Stimulated activated CD4-positive, alpha-beta T cell treated with anti-CD3 and anti-CD28 coated beads, TNF-alpha, amount 100 ng/mL, for 1 hour (primary cell): ENCODE measurements at places on chromosomes 6 and 20.

DNA sequence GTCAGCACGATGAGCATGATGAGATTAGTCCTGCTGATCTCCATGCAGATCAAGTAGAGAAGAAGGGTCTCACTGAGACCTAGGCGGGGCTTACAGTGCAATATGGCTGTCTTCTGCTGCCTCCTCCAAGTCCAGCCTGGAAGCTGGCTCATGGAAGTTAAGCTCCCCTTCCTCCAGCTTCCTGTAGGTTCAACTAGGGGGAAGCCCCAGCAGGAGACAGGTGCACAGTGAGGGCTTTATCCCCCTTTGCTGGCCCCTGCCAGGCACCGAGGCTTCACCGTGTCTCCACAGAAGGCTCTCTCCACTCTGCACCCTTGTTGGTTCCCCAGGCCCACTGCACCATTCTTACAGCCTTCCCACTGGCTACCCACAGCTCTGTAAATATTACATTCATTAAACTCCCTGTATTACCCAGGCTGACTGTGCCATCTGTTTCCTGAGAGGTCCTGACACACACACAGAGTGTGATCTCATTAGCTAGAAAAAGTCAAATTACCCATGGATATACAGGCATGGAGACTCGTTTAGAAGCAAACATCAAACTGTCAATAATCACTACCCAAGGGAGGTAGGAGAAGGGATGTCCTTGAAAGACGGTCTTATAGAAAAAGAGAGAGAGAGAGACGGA is 90.4 kb downstream of the SLC2A10 start:
- DNase-seq: no peak

DNA sequence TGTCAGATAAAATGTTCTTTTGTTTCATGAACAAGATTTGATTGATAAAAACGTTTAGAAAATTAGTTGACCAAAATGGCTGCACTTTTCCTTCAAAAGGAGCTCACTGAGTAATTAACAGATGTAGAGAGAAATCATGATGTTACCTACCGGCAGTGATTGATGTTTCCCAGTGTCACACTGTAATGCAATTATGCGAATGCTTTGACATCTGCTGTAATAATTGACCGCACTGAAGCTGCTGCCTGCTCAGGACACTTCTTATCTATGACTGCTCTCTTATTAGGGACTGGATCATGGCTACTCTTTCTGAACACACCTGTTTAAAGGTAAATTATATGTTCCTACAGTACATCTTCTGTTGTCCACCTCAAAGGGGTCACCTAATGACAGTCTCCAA is 94.6 kb downstream of the GPR63 start:
- DNase-seq: no peak

GRCh38 chr20:46255440-46256104 is 52.7 kb downstream of the CDH22 start:
- DNase-seq: no peak

DNA sequence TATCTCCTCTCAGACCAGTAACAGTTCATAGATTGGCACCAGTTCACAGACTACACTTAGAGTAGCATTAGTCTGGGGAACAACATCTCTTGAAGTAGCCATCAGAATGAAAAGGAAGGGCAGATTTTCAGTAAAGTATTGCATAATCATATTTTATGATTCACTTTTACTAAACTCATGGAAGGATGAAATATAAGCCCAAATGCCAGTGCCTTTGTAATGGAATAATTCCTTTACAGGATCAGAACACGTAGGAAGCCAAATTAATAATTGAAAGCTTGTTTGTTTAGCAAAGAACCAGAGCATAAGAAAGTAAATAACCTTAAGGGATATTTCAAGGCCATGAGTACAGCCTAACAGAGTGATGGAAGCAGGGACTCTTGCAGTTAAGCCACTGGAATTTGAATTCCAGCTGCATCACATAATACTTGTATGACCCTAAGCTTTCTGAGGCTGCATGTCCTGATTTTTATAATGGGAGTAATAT is 11.4 kb upstream of the LOC128125822 start:
- no peak for DNase-seq

GRCh38 chr6:36914227-36914794 is 28.6 kb downstream of the C6orf89 start:
- peak; percentile 5 for DNase-seq

- DNase-seq: no peak
Measured at GRCh38 chr20:57433657-57434389, 42.6 kb downstream of the RBM38 start.

DNA sequence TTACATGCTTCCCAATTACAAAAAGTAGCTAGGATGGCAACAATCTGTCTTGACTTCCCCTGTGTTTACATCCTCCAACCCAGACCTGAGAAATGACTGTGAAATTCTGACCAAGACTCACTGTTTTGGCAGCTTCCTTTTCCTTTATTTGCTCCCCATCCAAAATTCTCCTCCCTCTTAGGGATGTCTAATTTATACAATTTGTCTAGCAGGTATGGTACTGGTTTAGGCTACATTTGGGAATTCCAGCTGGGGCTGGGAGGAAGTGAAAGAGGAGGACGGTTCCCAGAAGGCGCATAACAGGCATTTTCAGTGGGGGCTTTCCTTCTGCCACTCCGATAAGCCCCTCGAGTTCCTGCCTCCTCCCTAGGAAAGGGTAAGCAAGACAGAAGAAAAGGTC is 231.5 kb upstream of the BTBD3 start:
- no peak for DNase-seq
